ENCODE measurements at places on chromosomes 7 and 10.

DNA sequence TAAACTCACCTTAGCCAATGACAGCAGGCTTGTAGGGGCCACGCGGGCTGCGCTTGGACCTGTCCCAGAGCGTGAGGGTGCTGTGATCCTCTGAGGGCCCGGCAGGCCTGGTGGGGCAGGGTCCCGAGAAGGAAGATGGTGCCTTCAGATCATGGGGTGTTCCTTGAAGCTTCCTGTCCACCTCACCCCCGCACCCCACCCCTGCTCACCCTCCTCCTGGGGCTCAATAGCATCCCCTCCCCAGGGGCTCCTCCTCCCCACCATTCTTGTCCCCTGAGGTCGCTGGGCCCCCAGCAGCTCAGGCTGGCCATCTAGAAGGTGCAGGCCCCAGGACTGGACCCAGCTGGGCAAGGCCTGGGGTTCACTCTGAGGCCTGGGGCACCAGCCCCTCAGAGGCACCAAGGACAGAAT lies 33.9 kb downstream of the PWWP2B start:
- DNase-seq, result no peak

DNA sequence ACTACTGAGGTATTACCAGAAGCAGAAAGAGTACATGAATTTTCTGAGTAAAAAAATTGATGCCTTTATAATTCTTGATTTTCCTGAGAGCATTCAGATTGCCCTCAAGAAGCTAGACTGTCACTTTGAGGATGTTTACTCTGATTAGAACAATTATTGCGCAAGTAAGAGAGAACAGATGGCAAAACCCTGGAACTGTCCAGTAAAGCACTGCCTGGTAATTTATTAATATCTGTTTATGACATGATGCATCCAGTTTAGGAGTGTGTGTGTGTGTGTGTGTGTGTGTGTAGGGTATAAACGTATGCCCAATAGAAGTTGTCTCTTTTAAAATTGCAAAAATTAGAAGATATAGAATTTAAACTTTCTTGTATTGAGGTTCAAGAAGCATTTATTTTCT lies 379.7 kb downstream of the PHTF2 start:
- DNase-seq, result no peak

- DNase-seq, result no peak
Observed at GRCh38 chr7:49703337-49703736, 70.1 kb upstream of the VWC2 start.

DNA sequence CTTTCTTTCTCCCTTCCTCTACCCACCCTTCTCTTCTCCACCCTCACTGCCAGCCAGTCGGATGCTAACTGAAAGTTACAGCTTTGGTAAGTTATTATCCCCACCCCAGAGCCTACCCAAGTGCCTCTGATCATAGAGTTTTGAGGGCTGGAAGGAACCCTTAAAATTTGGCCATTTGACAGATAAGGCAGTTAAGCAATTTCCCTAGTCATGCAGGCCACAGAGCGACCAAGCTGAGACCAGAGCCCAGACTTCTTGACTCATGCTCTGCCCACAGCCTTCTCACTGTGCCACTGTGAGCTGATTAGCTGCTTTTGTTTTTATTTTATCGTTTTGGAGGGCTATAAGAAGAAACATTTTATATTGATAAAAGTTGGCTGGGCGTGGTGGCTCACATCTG lies 17.2 kb downstream of the SAP25 start:
- no peak for DNase-seq

DNA sequence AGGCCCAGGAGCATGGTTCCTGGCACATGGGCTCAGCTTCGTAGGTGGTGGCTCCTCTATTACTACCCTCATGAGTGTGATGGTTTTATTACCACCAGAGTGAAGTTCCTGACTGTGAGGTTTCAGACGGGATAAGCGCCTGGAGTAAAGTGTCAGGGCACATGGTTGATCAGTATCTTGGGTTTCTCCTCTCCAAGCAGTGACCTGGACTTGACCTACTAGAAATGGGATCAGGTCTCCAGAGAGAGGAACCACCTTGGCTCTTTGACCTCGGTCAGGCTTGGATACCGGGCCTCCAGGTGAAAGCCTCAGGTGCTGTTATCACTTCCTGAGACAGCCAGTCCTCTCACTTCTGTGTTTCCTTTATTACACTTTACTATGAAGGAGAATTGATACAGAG lies 67.7 kb downstream of the GRK5 start:
- DNase-seq, result no peak

DNA sequence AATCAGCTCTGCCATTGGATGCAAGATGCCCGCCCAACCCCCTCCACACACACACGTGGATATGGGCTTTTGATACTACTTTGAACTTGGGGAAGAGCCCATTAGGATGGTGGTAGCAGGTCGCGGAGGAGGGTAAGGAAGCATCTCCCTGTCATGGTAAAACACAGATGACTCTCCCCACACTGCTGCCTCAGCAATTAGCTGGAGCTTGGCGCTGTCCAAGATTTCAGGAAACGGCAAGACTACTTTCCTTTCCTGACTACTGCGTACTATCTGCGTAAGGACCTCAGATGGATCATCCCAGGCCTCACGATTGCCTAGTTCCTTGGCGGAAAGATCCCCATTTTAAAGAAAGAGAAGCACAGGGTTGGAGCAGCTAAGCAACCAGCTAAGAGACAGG lies 134.3 kb downstream of the C10orf90 start:
- DNase-seq, result no peak

DNA sequence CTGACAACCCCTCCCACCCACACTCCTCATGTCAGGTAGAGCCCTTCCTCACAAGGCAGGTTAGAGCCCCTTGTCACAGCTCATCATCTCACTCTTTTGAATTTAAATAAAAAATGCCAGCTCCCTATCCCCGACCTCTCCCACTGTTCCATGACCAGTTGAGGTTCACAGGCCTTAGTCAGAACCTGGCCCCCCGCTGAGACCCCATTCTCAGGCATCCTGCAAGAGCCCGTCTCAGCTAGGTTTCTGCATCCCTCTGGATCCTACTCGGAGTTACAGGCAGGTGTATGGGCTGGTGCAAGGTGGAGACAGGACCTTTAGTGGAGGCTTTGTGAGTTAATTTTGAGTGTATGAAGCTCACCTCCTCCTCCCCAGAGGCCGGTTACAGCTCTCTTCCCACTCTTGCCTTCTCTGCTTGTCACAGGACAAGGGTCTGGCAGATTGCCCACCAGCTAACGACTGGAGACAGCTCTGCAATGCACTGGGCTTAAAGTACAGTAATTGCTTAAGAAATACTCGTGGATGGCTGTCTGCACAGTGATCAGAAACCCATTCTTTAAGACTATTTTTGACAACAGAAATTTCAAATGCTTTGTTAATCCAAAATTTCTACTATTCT lies 394.9 kb upstream of the DPP6 start:
- DNase-seq, result no peak

DNA sequence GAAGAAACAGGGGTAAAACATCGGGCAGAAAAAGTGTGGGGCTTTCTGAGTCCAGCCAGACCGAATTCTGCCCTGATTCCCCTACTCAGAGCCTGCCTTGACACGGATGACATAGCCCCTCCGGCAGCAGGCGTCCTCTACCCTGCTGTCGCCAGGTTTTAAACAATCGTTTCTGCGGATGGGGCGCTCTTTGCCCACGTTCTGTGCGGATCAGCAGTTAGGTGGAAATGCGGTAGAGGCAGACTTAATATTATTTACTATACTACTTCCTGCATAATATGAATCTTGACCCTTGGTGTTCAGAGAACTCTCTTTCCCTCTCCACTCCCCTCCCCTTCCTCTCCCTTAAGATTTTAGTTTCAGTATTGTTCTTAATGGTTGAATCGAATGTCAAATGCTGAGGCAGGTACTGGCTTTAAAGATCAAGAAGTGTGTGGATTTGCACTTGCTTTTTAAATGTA lies 2.4 kb downstream of the GATA3 start:
- no peak for DNase-seq

GRCh38 chr7:155358066-155358947 lies 60.6 kb downstream of the INSIG1 start:
- DNase-seq, result no peak

GRCh38 chr10:16929069-16929468 lies 111.8 kb upstream of the RSU1 start:
- DNase-seq, result no peak

GRCh38 chr7:124918662-124919061 lies 11.0 kb downstream of the POT1 start:
- DNase-seq, result no peak

GRCh38 chr7:17130281-17131059 lies 168.0 kb upstream of the AHR start:
- DNase-seq, result no peak

GRCh38 chr7:46948716-46949115 lies 633.2 kb downstream of the TNS3 start:
- DNase-seq, result no peak

DNA sequence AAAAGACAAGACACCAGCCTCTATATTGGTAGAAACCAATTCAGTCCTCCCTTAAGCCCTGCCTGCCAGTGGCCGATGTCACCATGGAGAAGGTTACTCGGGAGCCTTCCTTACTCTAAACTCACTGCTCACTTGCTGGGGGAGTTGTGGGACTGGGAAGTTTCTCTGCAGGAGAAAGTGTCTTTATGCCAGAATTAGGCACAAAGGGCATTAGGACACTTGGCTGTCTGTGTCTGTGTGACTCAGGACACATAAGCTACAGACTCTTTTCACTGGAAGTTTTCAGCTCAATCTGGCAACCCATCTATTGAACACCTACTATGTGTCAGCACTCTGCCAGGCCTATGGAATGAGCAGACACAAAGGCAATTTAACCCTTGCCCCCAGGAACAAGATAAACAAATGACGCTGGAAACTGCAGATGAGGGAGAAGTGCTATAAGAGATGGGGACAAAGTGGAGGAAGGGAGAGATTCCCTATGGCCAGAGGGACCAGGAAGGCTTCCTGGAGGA lies 49.5 kb upstream of the CACUL1 start:
- no peak for DNase-seq

- DNase-seq, result no peak
Observed at GRCh38 chr10:96228408-96228994, 42.9 kb downstream of the BLNK start.

- DNase-seq, result no peak
Observed at GRCh38 chr7:94258418-94259300, 136.0 kb upstream of the COL1A2 start.

DNA sequence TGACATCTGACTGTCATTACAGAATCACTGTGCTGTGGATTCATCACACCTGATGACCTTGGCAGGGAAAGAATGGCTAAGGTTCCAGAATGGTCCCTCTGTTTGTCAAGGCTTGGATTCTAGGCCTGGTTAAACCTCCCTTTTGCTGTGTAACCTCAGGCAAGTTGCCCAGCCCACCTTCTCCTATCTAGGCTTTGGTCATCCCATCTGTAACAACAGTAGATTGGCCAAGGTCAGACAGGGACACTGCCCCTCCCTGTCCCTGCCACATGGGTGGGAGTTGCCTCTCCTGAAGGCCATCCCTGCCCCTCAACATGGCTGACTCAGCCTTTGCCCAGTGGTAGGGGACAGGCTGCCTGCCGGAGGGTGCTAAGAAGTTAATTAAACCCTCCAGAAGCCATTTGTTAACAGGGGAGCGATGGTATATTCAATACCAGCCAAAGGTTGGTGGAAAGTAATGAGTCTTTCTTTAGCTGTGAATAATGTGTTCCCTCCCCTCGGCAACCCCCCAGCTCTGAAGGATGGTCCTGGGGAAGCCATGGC lies 149.8 kb upstream of the PCBD1 start:
- no peak for DNase-seq

DNA sequence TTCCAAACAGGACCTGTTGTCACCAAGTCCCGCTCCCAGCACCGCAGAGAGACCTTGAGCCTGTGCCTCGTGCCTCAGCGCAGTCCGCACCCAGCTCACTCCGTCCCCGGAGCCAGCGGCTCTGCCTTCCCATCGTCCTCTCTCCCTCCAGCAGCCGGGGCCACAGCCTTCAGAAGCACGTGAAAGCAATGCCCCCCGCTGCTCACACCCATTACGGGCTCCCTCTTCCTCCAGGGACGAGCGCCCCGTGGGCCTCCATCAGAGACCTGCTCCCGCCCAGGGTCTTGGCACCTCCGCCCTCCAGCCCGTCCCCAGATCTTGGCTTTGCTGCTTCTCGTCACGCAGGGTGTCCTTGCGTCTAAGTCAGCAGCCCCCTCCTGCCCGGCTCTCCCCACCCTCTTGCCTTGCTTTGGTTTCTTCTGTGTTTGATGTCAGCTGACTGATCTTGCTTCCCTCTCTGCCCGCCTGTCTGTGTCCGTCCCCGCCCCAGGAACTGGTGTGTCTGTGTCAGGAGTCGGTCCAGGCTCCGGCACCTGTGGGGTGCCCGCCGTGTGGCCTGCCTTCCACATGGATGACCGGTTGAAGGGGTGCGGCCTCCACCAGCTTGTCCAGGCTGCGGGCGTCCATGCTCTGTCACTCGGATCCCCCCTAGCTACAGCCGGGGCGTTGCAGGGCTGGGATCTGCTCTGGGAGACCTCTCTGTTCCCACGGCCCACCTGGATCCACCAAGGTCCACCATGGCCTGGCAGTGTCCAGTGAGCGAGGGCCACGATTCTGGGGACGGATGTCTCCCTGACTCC lies 61.9 kb downstream of the FOXL3 start:
- no peak for DNase-seq

Data from left renal pelvis (tissue), 4 donors.